ENCODE measurements at places on chromosomes 2 and 18.

DNA sequence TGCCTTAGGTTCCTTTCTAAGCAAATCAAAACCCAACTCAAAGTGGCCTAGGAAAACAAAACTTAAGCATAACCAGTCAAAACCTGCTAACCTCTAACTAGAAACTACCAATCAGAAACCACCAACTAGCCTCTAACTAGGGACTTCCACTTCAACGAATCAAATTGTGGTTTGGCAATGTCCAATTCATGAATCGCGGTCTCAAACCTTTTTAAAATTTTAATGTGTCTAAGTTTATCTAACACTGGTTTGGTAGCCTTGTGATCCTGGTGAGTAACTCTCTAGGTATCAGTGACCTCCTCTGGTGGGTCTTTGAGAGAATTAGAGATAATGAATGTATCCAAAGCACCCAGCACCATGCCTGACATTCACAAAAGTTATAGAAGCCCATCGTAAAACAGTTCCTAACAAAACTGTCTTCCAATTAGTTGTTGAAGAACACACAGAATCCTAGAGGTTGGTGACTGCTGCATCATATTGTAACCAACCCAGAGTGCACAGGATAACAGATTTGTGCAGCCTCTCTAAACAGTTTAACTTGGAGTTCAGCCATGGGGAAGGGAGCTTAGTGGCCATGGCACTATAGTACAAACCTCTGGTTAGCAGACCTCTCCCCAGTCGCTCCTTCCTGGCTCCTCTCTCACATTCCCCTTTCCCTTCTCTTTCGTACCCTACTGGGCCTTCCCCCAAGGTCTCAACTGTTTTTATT, 45.2 kb upstream of the B3GNT2 start:
- no peak for DNase-seq

DNA sequence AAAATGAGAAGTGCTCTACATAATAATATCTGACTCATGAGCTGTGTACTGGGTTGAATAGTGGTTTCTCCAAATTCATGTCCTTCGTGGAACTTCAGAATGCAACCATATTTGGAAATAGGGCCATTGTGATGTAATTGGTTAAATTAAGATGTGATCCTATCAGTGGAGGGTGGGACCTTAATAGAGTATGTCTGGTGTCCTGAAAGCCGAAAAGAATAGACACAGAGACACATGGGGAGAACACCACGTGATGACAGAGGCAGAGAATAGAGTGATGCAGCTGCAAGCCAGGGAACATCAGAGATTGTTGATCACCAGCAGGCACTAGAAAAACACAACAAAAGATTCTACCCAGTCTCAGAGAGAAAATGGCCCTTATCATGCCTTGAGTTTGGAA, 310.1 kb downstream of the EXOC6B start:
- DNase-seq = no peak

GRCh38 chr2:164810843-164811242, 30.8 kb downstream of the COBLL1 start:
- DNase-seq = no peak

DNA sequence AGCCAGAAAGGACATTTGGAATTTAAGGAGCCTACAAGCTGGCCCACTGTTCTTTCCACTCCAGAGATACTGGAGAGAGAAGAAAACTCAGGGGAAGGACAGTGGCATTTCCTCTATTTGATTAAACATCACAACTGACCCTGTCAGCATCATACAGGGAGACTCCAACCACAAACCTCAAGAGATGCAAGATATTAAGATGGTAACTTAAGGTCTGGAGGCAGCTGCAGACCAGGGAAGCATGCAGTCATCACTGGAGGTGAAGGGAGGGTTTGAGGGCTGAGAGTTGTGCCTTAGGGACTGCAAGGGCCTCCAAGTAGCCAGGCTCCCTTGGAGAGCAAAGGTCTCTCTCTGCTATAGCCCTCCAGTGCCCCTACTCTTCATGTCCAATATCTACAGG, 67.4 kb downstream of the RNF152 start:
- no peak for DNase-seq

GRCh38 chr18:65954372-65954771, 203.6 kb downstream of the CDH7 start:
- no peak for DNase-seq

All from ACHN (cell line).